ENCODE measurements at places on chromosomes 6 and 20. TPM values are rescaled to one million over a fixed set of nuclear protein-coding genes. Genes with fewer than 3 reads are reported as not detected.

- no peak for DNase-seq
- peaks cover 2% of the 10 kb centered on the region for H3K27me3 ChIP-seq
- no peaks in the 10 kb centered on the region for H3K4me1 ChIP-seq
- no peak overlapping the region for H3K4me3 ChIP-seq
Measured at GRCh38 chr20:17488916-17489600, 42.1 kb downstream of the BFSP1 start.

GRCh38 chr6:112268019-112268418, 13.7 kb upstream of the LAMA4 start:
- H3K4me1 ChIP-seq, result no peaks in the 10 kb centered on the region
- no peaks in the 10 kb centered on the region for H3K36me3 ChIP-seq
- no peak overlapping the region for H3K4me3 ChIP-seq
- no peak overlapping the region for H3K27ac ChIP-seq

- no peaks in the 10 kb centered on the region for H3K36me3 ChIP-seq
- H3K4me1 ChIP-seq, result no peaks in the 10 kb centered on the region
- H3K4me3 ChIP-seq, result no peak overlapping the region
- no peaks in the 10 kb centered on the region for H3K27me3 ChIP-seq
- DNase-seq, result no peak
Measured at GRCh38 chr6:124881898-124882578, 80.2 kb upstream of the RNF217 start.

GRCh38 chr6:6348256-6348655, 27.8 kb upstream of the F13A1 start:
- H3K27me3 ChIP-seq, result peaks cover under 1% of the 10 kb centered on the region
- H3K36me3 ChIP-seq, result no peaks in the 10 kb centered on the region
- H3K4me3 ChIP-seq, result no peak overlapping the region
- no peak for DNase-seq
- H3K4me1 ChIP-seq, result no peaks in the 10 kb centered on the region

- DNase-seq, result no peak
- H3K4me3 ChIP-seq, result no peak overlapping the region
- peaks cover 43% of the 10 kb centered on the region for H3K4me1 ChIP-seq
- no peaks in the 10 kb centered on the region for H3K27me3 ChIP-seq
- peaks cover 4% of the 10 kb centered on the region for H3K36me3 ChIP-seq
- H3K27ac ChIP-seq, result no peak overlapping the region
Measured at GRCh38 chr6:138485005-138485545, 14.2 kb downstream of the NHSL1 start.

DNA sequence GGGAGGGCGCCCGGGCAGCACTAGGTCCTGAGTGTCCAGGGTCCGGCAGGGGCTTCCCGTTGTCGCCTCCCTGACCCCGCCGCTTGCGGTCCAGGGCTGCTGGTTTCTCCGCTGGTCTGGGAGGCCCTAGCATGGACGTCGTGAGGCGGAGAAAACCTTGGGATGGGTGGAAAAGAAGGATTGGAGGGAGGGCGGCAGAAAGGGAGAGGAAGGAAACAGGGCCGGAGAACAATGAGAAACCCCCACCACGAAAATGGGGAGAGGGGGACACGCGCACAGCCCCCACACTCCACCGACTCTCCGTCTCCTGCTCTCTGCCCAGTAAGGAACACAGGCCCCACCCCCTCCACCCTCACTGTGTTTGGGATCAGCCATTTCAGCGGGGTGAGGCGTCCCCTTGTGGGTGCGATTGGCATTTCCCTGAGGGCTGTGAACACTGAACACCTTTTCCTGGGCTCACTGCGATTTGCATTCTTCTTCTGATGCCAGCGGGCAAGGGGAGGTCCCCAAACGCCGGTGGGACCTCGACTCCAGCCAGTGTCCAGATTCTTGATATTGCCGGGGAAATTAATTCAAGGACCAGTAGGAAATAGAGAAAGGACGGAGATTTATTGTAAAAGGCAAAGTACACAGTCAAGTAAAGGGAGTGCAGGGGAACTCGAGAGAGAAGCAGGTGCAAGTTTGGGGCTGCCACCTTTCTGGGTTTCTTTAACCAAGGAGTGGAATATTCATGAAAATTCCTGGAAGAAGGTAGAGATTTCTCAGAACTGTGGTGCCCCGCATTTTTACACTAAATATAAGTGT, 3.3 kb upstream of the RAET1G start:
- H3K27ac ChIP-seq, result no peak overlapping the region
- peak; percentile 87 for DNase-seq
- peaks cover 9% of the 10 kb centered on the region for H3K27me3 ChIP-seq

Gene CENPQ
- polyA plus RNA-seq, result 1.8 TPM
